ENCODE measurements at places on chromosomes 2 and 18.

- no peak for DNase-seq
These were observed 22.5 kb downstream of the STAT4 start for GRCh38 chr2:191128172-191128910.

DNA sequence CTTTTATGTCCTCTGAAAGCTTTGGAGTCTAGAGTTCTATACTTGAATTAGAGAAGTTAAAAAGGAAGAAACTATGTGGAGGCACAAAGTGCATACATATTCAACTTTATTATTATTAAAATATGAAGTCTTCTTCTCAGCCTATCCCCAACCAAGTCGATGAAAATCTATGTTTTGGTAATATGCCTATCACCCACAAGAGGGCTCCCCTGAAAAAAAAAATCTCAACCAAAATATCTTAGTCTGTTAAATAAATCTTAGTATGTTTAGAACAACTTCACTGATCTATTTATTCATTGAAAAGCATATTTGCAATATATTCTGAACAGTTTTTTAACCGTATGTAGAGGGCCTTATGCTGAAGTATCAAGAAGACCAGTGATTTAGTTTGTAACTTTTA is 804.5 kb downstream of the TDRD15 start:
- no peak for DNase-seq

DNA sequence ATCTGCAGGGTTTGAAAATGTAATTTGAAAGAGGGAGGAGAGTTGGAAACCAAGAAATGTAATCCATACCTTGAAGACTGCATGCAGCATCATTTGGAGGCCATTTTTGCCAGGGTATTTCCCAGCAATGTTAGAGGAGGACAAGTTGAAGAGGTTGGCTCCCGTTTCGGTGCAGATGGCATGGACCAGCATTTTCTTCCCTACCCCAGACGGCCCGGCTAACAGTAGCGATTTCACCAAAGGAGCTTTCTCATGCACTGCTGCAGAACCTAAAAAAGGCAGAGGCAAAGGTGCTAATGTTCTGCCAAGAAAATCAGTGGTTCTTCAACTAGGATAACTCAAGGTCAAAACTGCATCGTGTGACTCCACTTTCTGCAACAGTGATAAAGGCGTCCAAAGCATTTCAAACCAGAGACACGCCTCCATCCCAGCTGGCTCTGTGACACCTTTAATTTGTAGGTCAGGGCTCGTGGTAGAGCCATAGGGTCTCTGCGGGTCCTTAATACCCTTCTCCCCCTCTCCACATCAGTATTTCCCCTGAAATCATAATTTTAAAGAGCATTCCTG is 99.6 kb upstream of the ASB18 start:
- DNase-seq = no peak

DNA sequence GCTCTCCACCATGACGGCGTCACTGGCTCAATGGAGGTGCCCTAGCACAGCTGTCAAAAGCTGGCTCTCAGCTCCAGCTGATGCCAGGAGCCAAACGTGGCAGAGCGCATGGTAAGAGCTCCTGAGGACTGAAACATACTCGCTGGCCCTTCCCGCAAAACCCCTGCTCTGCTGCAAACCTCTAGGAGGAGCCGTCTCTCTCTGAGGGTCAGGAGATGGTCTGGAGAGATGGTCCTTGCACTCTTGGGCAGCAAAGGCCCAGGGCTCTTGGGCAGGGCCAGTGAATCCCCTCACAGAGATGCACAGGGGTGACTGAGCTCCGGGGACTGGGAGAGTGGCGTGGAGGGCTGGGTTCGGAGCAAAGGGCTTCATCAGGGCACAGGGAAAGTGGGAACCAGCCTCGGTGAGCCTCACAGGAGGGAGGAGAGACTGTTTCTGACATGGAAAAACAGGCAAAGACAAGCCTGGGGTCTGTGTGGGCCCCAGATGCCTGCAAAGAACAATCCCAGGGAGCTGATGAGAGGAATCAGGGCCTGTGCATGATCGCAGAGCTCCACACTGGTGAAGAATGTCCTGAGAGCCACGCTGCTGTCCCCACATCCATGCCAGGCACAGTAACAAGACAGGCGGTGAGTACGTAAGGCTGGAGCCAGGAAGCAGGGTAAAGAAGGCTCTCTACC is 17.2 kb downstream of the SNORC start:
- DNase-seq = no peak

- no peak for DNase-seq
These were observed 10.4 kb downstream of the SLC19A3 start for GRCh38 chr2:227707390-227707789.

DNA sequence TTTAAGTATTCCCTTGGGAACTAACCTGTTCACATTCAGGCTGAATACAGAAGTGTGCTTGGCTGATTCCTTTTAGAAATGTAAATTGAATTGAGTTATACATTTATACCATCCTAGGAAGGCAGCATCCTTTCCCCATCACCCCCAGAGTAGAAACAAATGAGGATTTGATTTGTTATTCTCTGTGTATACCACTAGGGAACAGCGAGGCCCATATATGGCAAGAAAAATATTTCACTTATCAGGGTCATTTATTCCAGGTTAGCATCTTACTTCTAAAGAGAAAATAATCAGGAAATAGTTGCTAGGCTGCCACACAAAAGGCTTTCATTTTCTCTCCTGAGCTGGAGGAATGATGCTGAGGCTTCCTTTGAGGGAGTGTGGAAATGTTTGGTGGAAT is 516.9 kb downstream of the PIK3C3 start:
- DNase-seq = no peak

DNA sequence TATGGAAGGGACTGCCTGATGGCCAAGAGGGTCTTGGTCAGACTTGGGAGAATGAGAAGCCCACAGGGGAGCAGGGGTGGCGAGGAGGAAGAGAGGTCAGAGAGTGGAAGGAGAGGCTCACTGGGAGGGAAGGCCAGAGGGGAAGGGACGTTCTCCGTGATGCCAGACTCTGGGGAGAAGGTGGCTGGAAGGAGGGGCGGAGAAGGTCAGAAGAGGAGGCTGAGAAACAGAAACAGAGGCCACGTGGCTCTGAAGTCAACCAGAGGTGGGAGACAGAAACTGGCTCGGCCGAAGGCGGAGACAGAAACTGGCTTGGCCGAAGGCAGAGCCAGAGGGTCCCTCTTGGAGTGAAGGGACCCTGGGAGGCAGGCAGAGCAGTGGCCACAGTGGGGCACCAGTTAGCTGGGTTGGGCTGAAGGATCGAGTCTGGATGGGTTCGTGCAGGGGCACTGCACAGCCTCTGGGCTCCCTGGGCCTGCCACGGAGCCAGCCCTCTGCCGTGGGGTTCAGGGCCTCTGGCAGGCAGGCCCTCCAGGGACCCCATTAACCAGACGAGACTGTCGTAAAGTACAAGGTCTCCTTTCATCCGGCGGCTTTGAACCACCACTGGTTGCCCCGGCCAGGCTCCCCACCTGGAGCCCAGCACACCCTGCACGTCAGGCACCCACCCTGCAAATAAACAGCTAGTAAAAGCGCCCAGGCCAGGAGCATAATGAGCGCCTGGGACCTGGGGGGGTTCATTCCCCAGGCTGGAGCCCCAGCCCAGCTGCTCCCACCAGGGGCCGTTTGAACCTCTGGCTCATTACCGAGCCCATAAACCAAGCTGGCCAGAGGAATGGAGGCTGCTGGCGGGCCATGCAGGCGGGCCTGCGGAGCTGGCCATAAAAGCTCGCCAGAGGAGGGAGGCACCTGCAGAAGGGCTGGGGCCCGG is 218.8 kb downstream of the DYSF start:
- DNase-seq = no peak

- DNase-seq = no peak
These were observed 86.6 kb downstream of the DNER start for GRCh38 chr2:229627728-229628127.

- no peak for DNase-seq
These were observed 92.7 kb upstream of the MGAT5 start for GRCh38 chr2:134161170-134161547.

DNA sequence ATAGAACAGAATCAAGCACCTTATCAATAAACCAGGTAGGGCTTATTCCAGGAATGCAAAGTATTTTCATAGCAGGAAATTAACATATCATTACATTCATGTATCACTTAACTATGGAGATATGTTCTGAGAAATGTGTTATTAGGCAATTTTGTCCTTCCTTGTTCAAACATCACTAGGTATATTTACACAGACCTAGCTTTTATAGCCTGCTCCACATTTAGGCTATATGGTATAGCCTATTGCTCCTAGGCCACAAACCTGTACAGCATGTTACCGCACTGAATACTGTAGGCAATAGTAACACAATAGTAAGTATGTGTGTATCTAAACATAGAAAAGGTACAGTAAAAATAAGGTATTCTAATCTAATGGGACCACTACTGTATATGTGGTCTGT is 82.8 kb upstream of the KCTD1 start:
- DNase-seq = no peak

GRCh38 chr18:77059294-77059916 is 73.2 kb downstream of the MBP start:
- no peak for DNase-seq

DNA sequence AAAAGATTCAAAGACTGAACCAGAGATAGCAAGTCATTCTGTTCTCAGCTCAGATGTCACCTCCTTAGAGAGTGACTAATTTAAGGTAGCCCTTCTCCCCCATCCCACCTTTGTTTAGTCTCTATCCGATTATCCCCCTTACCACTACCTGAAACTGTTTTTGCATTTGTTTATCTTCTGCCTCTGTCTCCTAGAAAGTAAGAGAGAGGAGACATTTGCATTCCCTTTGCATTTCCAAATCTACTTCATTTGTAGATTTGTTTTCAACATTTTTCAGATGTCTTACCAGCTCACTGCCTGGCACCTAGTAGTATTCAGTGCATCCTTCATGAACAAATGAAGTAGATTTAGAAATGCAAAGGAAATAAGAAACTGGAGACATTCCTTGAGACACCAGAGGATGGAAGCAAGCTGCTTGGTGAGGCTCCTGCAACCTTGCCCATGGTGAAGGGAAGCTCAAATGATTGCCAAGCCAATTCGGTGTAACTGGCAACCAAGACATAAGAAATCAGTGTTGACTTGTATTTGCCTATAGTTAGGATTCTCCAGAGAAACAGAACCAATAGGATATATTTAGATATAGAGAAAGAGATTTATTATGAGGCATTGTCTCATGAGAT is 385.7 kb downstream of the STK39 start:
- no peak for DNase-seq

DNA sequence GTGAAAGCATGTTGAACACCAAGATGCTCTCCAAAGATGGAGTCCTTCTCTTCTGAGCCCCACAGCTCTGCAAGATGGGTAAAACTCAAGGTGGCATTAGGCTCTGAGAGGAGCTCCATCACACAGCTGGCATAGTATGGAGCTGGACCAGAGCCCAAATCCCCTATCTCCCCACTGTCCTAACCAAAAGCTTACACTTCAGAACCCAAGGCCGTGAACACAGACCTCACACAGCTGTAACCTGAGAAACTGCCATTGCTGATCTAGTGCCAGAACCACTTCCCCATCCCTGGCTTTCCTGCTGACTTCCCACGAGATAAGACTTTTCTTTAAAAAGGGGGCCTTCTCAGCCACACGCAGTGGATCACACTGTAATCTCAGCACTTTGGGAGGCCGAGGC is 25.0 kb downstream of the TTC32 start:
- no peak for DNase-seq

DNA sequence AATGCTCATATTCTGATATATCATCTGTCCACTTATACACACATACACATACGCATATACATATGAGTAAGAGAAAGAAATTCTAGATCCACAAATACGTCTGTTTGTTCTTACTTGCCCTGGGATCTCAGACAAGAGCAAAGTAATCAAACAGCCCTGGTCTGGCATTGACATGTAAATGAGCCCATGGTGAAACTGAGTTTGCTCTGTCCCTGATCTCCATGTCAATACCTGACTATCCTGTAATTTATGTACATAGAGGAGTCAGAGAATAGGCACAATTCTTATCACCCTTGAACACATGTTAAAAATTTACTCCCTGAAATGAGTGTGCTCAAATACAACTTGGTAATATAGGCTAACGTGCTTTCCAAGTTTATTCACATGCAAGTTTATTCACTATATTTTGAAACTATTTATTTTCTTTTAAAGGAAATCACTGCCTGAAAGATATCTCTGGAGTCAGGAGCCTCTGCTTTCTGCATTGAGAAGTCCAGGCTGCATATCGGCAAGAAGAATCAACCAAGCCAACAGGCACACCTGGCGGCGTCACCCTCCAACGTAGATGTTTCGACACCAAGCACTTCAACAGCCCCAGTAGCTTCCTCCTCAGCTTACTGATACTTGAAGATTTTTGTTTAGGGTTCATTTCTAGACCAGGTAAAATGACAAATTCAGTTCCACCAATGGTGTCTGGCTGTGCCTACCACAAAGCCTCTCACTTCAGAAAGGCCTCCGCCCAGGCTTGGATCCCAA is 100.6 kb downstream of the CMPK2 start:
- no peak for DNase-seq

GRCh38 chr2:27741673-27742072 is 29.8 kb upstream of the MRPL33 start:
- DNase-seq = no peak

DNA sequence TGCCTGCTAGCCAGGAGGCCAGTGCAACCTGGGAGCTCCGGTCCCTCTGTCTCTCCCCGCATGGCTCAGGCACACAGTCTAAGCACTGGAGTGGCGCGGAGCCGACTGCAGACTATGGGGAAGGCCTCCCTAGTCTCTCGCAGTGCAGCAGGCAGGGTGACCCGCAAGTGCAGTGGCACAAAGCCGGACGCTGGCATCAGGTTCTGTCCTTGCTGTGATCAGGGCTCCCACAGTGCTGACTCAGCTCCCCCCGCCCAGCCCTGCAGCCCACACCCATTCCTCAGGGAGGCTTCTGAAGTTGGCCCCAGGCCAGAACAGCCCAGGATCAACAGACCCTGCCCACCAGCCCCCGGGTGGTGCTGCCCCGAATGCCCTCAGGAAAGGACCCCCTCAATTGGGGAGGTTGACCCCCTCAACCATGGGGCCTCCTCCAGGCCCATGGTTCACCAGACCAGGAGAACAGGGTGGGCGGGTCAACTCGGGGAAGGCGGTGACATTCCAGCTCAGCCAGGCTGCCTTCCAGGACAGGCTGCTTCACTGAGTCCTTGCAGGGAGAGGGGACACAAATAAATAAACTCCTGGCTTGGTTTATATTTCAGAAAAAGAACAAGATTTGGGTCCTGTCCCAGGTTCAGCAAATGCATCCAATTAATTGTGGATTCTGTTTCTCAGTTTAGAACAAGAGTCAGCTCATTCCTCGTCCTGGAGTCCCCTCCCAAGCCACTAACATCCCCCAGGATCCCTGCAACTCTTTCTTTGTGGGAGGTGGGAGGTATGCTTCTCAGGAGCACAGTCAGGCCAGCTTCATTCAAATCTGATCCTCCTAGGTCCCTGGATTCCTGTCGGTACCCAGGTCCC is 12.2 kb downstream of the BIN1 start:
- no peak for DNase-seq
